ENCODE measurements at places on chromosomes 3 and 15.

GRCh38 chr3:8327739-8328138 lies 173.9 kb upstream of the LMCD1 start:
- DNase-seq, result no peak

GRCh38 chr15:78339559-78339958 lies 594 bp upstream of the CRABP1 start:
- no peak for DNase-seq

DNA sequence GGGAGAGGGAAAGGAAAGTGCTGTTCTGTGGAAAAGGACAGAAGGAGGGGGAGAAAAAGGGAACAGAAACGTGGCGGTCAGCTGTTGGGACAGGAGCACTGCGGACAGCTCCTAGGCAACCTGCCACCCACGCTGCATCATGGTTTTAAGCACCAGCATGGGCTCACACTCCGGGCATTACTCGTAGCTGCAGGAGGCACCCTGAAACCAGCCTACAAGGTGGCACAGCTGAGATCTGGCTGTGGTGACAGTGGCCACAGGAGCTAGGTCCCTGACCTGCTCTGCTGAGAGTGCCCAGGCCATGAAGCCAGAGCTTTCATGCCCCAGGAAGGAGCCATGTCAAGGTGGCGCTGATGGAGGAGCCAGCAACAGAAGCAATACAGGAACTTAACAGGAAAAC lies 161.4 kb upstream of the ST8SIA2 start:
- no peak for DNase-seq

DNA sequence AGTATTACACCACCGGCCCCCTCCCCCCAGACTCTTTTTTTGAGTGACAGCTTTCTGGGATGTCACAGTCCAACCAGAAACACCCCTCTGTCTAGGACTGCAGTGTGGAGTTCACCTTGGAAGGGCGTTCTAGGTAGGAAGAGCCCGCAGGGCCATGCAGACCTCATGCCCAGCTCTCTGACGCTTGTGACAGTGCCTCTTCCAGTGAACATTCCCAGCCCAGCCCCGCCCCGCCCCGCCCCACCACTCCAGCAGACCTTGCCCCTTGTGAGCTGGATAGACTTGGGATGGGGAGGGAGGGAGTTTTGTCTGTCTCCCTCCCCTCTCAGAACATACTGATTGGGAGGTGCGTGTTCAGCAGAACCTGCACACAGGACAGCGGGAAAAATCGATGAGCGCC lies 63.6 kb downstream of the AAGAB start:
- no peak for DNase-seq

- DNase-seq, result no peak
Observed at GRCh38 chr3:190303884-190304283, 18.4 kb downstream of the CLDN1 start.

- no peak for DNase-seq
Observed at GRCh38 chr3:161915418-161915750, 418.8 kb downstream of the OTOL1 start.

DNA sequence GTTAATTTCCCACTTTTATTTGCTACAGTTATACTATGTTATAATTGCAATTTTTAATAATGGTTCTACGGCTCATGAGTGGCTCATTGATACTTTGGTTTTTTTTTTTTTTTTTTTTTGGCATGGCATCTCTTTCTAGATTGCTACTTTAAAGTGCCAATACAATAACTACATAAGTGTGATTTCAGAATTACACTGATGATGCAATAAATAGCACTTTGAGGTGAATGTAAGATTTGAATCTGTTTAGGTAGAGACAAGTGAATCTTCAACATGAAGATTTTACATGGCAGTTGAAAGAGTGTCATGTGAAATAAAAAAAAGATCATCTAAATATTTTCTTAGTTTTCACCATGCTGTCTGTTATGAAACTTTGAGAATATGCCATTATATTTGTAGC lies 75.7 kb downstream of the KBTBD8 start:
- no peak for DNase-seq

GRCh38 chr3:25174251-25174650 lies 253.8 kb upstream of the RARB start:
- no peak for DNase-seq

GRCh38 chr3:66499881-66500575 lies 794 bp downstream of the LRIG1 start:
- no peak for DNase-seq

DNA sequence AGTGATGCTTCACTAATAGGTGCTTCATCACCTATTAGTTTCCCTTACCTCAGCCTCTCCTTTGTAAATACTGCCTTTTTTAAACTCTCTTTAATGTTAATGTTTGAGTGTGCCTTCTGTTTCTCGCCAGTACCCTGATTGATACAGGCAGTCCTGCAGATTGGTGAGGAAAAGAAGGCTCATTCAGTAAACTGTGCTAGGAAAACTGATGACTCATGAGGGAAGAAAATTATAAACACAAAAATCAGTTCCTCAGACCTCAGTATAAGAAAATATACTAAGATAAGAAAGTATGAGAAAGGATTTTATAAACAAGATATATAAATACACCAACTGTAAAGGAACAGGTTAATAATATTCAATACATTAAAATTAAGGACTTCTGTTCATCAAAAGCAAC lies 54.8 kb upstream of the OXTR start:
- DNase-seq, result no peak

GRCh38 chr3:35624698-35625097 lies 14.6 kb upstream of the ARPP21 start:
- DNase-seq, result no peak

- DNase-seq, result no peak
Observed at GRCh38 chr3:123753286-123753685, 130.8 kb downstream of the MYLK start.

GRCh38 chr3:189393598-189393997 lies 221.8 kb downstream of the TPRG1 start:
- no peak for DNase-seq

DNA sequence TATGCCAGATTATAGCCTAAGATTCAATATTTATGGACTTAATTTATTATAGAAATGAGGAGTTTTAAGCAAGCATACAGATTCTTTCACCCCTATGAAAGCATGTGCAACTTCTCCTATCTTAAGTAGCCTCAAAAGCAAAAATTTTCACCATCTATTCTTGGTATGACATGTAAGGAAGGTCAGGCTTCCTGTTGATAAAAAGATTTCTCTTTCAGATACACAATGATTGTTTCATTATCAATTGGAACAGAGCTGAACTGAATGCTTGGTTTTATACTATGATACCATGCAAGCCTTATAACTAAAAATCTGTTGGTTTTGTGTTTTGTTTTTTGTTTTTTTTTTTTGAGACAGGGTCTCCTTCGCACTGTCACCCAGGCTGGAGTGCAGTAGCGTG lies 3.9 kb downstream of the GRK7 start:
- no peak for DNase-seq

- no peak for DNase-seq
Observed at GRCh38 chr15:100383302-100384107, 41.7 kb upstream of the ADAMTS17 start.

DNA sequence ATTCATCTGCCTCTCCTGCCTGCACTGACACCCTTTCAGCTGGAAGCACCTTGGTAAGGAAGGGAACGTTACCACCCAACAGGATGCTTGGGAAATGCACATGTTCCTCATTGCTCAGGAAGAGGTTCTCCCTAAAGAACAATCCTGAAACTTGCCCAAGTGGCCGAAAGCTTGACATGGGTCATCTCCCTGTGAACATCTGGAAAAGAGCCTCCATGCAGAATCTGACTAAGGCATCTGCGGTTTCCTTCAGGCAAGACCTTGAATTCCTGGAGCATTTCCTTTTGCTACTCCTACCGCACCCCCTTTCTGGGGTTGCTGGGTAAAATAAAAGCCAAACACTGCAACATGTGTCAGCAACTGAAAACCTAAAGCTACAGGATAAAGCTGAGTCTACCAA lies 68.7 kb upstream of the SNRK start:
- no peak for DNase-seq

All from endothelial cell of umbilical vein (primary cell).